Stimulated activated CD4-positive, alpha-beta T cell treated with anti-CD3 and anti-CD28 coated beads, Interleukin-15, amount 100 ng/mL, for 24 hours (primary cell): ENCODE measurements at places on chromosomes 6 and 20.

- DNase-seq, result peak; percentile 46
Observed at GRCh38 chr20:63896264-63897105, 1.6 kb downstream of the DNAJC5 start.

DNA sequence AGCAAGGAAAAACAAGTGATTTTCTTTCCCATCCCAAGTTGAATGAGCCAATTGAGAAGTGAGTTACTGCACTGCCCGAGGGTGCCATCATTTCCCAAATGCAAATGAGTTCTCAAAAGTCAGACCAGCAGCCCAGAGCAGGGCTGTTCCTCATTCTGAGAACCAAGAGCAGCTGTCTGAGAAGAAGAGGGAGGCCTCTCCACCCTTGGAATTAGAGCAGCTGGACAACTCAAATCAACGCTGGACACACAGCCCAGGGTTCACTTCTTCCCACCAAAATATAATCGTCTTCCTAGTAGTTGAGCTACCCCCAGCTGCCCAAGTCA lies 4.6 kb upstream of the PREX1 start:
- DNase-seq, result no peak

- no peak for DNase-seq
Observed at GRCh38 chr20:53195876-53196610, 223.9 kb downstream of the TSHZ2 start.

DNA sequence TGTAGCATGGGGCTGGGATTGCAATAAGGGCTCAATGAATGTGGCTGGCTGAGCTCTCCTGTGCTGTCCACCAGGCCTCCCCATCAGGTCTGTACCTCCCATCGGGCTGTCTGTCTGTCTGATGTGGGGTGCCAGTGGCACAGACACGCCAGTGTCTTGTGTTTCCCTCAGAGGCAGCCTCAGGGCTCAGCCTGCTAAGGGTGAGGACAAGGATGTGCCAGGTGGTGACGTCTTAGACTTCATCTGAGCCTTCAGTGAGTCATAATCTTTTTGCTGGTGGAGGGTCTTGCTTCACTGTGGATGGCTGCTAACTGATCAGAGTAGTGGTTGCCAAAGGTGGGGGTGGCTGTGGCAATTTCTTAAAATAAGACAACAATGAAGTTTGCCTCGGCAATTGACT lies 194.7 kb downstream of the NRN1 start:
- DNase-seq, result no peak

- no peak for DNase-seq
Observed at GRCh38 chr6:167405778-167406532, 81.1 kb downstream of the TTLL2 start.

DNA sequence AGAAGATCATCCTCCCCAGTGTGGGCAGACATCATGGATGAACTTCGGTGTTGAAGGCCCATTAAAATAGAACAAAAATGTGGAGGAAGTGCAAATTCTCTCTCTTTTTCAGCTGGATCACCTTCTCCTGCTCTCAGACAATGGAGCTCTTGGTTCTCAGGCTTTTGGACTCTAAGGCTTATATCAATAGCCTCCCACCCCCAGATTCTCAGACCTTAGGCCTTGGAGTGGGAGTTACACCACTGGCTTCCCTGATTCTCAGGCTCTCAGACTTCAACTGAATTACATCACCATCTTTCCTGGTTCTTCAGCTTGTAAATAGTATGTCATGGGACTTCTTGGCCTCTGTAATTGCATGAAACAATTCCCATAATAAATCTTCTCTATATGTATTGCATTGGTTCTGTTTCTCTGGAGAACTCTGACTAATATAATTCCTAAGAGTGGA lies 36.6 kb downstream of the NSFL1C start:
- no peak for DNase-seq

DNA sequence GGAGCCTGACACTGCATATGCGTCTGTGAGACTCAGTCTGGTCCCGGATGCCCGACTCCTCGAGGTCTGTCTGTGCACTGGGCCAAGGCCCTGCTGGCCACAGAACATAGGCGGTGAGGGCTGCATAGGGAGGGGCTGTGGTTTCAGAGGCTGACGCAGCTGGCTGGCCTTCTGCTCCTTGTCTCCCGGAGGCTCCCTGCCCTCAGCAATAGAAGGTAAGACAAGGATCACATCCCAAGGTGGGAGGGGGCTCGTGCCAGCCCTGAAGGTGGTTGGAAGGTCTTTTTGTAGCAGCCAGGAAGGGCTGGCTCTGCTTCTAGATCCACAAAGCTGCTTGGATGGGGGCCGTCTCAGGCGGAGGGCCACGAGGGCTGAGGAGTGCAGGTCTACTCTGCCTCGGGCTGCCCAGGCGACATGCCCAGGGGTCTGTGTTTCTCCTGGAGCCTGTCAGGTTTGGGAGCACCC lies 239.8 kb upstream of the SULF2 start:
- DNase-seq, result no peak

GRCh38 chr6:43806758-43807227 lies 36.8 kb downstream of the VEGFA start:
- no peak for DNase-seq

DNA sequence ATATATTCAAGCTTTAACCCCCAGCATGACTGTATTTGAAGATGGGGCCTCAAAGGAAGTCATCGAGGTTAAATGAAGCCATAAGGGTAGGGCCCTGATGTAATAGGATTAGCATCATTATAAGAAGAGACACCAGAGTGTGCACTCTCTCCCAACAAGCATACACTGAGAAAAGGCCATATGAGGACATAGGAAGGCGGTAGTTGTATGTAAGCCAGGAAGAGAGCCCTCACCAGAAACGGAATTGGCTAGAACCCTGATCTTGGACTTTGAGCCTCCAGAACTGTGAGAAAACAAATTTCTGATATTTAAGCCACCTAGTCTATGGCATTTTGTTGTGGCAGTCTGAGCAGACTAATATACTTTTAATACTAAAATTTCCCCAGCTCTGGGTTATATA lies 150.1 kb upstream of the STXBP5 start:
- no peak for DNase-seq

GRCh38 chr20:46539113-46539512 lies 11.3 kb downstream of the OCSTAMP start:
- DNase-seq, result no peak

DNA sequence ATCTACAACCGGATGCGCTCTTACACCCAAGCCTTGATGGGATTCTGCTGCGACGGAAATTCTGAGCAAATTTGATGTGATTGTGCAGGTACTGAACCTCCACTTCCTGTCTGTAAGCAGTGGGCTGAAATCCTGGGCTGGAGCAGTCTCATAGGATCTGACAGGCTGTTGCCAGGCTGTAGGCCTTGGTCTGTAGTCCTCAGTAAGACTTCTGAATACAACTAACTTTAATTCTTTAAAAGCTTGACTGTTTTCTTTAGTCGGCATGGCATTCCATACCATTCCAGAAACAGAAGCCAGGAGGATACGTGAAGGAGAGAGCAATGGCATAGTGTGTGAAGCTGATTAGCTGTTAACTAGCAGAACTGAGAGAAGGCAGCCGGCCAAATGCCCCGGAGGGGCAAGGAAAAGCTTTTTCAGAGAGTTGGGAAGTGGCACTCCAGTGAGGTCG lies 68.3 kb downstream of the ADTRP start:
- DNase-seq, result peak; percentile 79

DNA sequence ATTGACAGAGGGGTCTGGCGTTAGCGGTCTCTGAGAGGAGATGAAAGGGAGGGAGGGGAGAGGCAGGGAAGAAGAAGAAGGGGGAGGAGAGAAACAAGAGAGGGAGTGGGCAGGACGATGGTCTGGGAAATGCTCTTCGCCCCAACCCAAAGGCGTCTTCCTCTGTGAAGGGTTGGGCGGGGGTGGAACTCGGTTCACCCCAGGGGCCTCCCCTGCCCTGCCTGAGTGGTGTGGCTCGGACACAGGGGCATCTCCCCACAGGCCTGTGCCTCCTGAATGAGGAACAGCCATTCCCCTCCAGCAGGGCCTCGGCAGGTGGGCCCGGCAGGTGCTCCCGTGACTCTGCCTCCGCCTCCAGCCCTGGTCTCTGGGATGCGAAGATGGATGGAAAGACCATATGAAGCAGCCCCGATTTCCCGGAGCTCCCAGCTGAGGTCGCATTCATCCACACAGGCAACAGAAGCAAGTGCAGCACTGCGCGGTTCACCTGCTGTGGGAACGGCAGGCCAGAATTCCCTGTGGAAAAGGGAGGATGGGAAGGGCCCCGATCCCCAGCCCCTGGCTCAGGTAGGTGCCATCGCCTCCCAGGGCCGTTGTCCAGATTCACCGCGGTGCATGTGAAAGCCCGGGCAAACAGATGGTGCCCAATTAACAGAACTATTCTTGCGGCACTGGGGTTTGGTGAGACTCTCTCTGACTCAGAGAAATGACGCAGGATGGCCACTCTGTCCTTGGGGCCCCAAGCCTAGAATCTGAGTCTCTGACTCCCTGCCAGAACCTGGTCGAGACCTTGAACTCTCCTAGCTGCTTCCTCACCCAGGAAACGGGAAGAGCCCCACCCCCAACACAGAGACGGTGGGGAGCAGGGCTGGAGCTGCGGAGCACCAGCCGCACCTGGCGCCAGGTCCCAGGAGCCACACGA lies 29.4 kb upstream of the RPS6KA2 start:
- no peak for DNase-seq

DNA sequence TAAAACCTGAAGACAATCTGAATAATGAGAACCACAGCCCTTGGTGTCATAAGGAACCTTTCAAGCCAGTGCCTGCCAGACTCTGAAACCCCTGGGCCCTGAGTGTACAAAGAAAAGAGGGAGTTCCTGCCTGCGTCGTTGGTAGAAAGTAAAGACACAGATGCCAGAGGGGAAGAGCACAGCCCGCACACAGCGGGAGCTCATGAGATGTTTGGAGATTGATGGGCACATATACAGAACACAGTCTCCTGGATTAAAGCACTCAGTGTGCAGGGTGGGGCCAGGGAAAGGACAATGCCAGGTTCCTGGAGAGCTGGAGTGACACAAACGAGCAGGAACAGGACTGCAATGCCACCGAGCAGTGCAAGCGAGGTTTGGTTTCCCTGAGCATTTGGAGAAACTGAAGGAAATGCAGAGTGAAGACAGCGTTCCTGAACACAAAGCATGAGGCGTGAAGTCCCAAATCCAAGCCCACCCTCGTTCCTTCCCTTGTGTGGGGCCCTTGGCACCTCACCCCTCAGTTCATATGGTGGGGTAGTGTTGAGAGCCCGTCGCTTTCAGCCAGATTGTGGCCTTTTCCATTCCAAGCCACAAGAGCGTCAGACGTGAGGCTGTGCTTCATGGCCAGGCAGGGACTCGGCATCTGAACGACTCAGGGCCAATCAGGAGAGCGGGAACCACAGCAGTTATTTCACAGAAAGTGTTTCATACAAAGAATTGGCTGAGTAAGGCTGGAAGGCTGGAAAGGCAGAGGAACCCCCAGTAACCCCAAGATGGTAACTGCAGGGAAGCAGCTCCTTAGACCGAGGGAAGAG lies 41.0 kb upstream of the RPS6KA2 start:
- no peak for DNase-seq

- DNase-seq, result peak; percentile 86
Observed at GRCh38 chr20:63978319-63979228, 868 bp downstream of the SAMD10 start.

DNA sequence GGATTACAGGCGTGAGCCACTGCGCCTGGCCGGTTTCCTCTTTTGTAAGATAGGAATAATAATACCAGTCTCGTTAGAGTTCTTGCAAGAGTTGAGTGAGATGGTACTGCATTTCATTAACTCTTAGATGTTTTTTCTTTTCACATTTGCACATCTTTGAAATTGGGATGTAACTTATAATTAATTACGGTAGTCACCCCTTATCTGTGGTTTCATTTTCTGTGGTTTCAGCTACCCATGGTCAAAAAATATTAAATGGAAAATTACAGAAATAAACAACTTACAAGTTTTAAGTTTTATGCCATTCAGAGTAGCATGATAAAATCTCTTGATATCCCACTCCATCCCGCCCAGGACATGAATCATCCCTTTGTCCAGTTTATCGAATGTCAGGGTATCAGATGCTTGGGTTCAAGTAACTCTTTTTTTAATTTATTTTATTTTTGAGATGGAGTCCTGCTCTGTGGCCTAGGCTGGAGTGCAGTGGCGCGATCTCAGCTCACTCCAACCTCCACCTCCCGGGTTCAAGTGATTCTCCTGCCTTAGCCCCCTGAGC lies 15.4 kb downstream of the PTK7 start:
- no peak for DNase-seq

DNA sequence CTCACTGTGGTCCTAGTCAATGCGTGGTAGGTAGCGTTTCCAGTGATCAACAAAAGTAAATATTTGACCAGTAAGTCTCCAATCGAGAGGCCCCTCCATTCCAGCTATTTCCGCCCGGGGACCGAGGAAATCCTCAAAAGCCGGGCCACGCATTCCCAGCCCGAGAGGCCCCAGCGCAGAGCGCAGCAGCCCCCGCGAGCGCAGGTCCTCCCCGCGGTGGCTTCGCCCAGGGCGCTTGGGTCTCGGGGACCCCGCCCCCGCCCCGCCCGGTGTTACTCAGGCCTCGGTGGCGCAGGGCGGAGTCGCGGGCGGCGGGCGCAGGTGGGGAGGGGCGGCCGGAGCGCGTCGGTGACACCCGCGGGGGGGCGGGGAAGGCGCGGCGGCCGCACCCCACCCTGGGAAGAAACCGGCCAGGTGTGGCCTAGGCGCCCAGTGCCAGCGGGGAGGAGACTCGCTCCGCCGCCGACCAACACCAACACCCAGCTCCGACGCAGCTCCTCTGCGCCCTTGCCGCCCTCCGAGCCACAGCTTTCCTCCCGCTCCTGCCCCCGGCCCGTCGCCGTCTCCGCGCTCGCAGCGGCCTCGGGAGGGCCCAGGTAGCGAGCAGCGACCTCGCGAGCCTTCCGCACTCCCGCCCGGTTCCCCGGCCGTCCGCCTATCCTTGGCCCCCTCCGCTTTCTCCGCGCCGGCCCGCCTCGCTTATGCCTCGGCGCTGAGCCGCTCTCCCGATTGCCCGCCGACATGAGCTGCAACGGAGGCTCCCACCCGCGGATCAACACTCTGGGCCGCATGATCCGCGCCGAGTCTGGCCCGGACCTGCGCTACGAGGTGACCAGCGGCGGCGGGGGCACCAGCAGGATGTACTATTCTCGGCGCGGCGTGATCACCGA lies at the start of gene DSP:
DSP (plus strand) TSS at position 497 of the 890 bp plus-strand sequence; CDS start at position 742, 245 bp downstream.
- peak; percentile 57 for DNase-seq

DNA sequence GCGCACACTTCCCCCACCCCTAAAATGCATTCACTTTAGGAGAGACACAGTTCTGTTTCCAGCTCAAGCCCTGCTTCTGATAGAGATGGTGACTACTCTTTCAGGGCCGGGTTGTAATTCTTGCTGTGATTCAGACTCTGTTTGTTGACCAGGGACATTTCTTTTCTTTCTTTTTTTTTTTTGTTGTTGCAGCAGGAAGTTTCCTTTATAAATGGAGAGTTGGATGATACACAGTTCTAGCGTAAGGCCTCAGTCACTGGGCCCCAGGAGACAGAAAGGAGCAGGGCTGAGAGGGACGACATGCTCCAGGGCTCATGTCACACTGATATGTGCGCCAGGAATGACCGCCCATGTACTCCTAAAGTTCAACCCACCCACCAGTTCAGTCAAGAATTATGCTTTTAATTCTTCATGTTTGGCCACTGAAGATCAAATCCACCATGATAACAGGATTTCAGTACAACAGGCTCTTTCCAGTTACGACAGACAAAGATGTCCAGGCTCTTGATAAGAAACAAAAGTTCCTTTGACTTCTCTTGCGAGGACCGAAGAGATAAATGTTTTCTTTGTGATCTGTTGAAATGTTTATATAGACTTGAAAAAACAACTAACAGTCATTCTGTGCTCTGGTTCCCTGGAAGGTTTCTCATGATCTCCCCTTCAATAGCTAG lies 142.5 kb downstream of the CD164 start:
- DNase-seq, result no peak
